CD4-positive, alpha-beta T cell treated with Interleukin-15 for 1 hour (primary cell): ENCODE measurements at places on chromosomes 6 and 20.

- DNase-seq, result no peak
Observed at GRCh38 chr6:35784200-35784599, 3.4 kb downstream of the CLPSL1 start.

DNA sequence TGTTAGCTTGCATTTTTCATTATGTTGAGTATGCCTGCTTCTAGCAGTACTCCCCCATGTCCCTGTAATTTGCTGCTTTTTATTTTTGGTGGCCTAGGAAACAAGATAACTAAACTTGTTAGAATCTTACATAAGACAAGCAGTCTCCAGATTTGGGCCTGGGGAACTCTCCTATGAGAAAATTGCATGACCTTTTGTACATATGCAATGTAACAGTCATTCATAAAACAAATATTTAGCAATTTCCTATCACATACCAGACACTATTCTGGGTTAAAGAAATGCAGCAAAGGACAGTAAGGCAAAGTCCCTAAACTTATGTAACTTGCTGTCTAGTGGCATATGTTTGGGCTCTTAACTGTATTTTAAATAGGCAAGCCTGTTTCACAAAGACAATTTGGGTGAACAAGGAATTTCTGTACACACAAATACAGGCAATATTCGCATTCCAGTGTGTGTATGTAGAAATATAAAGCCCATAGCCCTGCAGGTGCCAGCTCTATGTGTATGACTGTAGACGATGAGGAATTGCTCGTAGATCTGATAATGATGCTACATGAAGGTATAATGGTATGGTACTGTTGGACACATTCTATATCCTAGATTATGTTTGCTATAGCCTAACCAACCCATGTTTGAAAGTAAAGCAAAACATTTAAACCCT lies 305.2 kb upstream of the CITED2 start:
- no peak for DNase-seq

DNA sequence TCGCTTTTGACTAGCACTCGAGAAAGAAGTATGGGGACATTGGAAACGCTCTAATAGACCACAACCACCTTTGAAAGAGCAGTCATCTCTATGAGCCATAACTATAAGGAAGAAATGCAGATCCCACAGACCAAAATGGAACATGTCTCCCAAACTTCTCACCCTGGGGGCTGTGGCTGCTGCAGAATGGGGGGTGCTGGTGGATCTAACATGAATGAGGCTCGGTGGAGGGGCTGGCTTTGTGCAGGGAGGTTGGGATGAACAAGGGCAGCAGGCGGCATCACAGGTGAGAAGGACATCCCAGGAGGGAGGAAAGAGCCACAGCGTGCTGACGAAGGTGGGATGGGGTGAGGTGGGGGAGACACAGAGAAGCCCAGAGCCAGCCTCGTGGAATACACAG lies 10.5 kb upstream of the CCR6 start:
- no peak for DNase-seq

- no peak for DNase-seq
Observed at GRCh38 chr6:142374965-142375733, 73.3 kb downstream of the ADGRG6 start.

GRCh38 chr6:84687431-84687830 lies 77.0 kb downstream of the TBX18 start:
- DNase-seq, result no peak

DNA sequence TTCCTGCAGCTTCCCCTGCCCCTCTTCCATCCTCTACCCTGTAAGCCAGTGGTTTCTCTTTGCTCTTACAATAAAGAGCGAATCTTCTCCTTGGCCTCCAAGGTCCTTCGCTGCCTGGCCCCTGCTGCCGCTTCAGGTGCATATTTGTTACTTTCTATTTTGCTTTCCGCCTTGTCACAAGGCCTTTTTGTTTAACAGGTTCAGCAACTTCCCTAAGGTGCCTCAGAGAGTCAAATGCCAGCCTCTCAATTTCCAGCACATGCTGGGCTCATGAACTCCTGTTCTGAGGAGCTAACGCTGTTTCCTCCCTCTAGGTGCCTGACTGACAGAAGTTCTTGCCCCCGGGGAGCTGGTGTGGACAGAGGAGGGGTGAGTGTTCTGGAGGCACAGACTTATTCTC lies 42.4 kb upstream of the EPB41L1 start:
- no peak for DNase-seq

DNA sequence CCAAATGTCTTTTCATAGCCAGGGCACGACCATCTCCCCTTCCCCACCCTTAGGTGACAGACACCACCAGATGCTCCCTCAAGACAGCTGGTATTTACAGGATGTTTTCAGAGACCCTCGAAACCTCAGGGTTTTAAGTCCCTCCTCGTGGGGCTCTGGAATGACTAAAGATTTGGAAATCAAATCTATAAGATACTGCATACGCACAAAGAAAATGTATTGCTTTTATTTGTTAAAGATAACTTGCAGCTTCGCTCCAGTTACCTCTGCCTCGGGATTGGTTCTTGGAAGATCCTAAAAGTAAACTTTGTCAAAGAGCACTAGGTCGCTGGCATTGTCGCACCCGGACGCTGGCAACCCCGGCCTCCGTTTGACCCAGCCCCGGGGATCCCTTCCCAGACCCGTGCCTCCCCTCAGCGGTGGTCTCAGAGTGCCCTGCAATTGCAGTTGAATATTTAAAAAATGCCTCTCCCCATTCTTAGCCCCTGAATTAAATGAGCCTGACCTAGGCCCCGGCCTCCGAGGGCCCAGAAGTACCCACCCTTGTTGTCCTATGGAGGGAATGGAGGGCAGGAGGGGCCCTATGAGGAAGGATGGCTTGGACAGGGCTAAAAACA lies 7.1 kb downstream of the PAX1 start:
- no peak for DNase-seq
